ENCODE measurements at places on chromosomes 3 and 15. TPM values are rescaled to one million over a fixed set of nuclear protein-coding genes. Genes with fewer than 3 reads are reported as not detected.

SKIC8 gene
- 64.0 TPM for total RNA-seq

TUSC7 gene
- total RNA-seq: not detected

CCDC39 gene
- total RNA-seq: not detected

CCR3 gene
- not detected for total RNA-seq

DNAH12 gene
- total RNA-seq: 0.05 TPM

MORC1 gene
- total RNA-seq: not detected

GMNC gene
- not detected for total RNA-seq

C3orf20 gene
- total RNA-seq: not detected

EFL1 gene
- total RNA-seq: 15.1 TPM

GUCA1C gene
- total RNA-seq: not detected

ACTRT3 gene
- total RNA-seq: 3.4 TPM

CCDC33 gene
- total RNA-seq: 9.9 TPM

ITIH1 gene
- total RNA-seq: 0.08 TPM

TM6SF1 gene
- not detected for total RNA-seq

MEX3B gene
- total RNA-seq: 0.92 TPM

ZIC4 gene
- not detected for total RNA-seq

LIPH gene
- 11.6 TPM for total RNA-seq

CXCR6 gene
- total RNA-seq: not detected

GJD2 gene
- not detected for total RNA-seq

TTLL13 gene
- 0.28 TPM for total RNA-seq

GRK7 gene
- not detected for total RNA-seq

LXN gene
- total RNA-seq: 14.2 TPM

EPHB1 gene
- total RNA-seq: not detected

SNX4 gene
- total RNA-seq: 20.0 TPM

ARL14 gene
- total RNA-seq: 4.3 TPM

RHOA gene
- 229 TPM for total RNA-seq

PLCL2 gene
- 3.0 TPM for total RNA-seq

TM4SF18 gene
- 0.29 TPM for total RNA-seq

FSTL1 gene
- total RNA-seq: 0.08 TPM

BCL2A1 gene
- total RNA-seq: not detected

XYLB gene
- 4.4 TPM for total RNA-seq

KBTBD13 gene
- not detected for total RNA-seq

SH3GL3 gene
- not detected for total RNA-seq

CHL1 gene
- not detected for total RNA-seq

KCNAB1 gene
- total RNA-seq: not detected

CHRFAM7A gene
- not detected for total RNA-seq

NUDT16 gene
- 17.6 TPM for total RNA-seq

ZNF197 gene
- total RNA-seq: 2.2 TPM

LRRC15 gene
- total RNA-seq: not detected

ATP13A5 gene
- not detected for total RNA-seq

PEX5L gene
- total RNA-seq: not detected

GPR62 gene
- not detected for total RNA-seq

COX17 gene
- 107 TPM for total RNA-seq

CAMP gene
- total RNA-seq: not detected

MOBP gene
- total RNA-seq: not detected

ILDR1 gene
- total RNA-seq: 7.4 TPM

NR1I2 gene
- total RNA-seq: 0.08 TPM

SAMMSON gene
- total RNA-seq: not detected

NME9 gene
- total RNA-seq: 0.21 TPM

HACD2 gene
- total RNA-seq: 18.8 TPM

ADCY5 gene
- total RNA-seq: 1.6 TPM

IQCH gene
- 1.9 TPM for total RNA-seq

CRYGS gene
- 0.86 TPM for total RNA-seq
